Tracheal epithelial cell (primary cell): ENCODE measurements at places on chromosomes 13 and 19. TPM values are rescaled to one million over a fixed set of nuclear protein-coding genes. Genes with fewer than 3 reads are reported as not detected.

The ZNF527 gene
- 2.3 and 2.4 TPM in 2 replicates for total RNA-seq

The CD209 gene
- not detected in 2 replicates for total RNA-seq

The TMEM255B gene
- total RNA-seq = 0.48 and 3.0 TPM in 2 replicates

The TMPRSS9 gene
- total RNA-seq = not detected in 2 replicates
